Fibroblast of skin of left biceps (primary cell): ENCODE measurements at places on chromosomes 11 and 22.

GRCh38 chr11:118263112-118263511 lies 985 bp downstream of the MPZL2 start:
- no peak for DNase-seq

- DNase-seq: no peak
Measured at GRCh38 chr11:11077898-11078297, 220.0 kb upstream of the ZBED5 start.

GRCh38 chr22:40529821-40530220 lies 106.7 kb downstream of the MRTFA start:
- DNase-seq: no peak

GRCh38 chr11:48013269-48013901 lies 33.0 kb downstream of the PTPRJ start:
- no peak for DNase-seq

DNA sequence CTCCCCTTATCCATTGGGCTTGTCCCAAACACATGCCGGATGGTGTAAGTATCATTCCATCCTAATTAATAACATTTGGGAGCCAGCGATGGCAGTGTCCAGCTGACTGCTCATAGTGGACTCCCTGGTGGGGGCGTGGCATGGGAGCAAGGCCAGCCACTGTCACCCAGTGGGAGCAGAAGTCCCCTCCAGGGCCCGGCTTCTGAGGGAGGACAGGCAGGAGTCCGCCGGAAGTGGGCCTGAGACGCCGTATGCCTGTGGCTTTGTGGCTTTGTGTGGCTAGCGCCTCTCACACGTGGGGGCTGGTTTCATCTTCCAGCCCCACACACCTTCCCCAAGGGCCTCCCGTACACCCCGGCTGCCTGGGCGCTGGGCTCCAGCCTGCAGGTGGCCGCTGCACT lies 124.5 kb downstream of the KCNQ1 start:
- no peak for DNase-seq

- DNase-seq: no peak
Measured at GRCh38 chr11:126194121-126194543, 17.3 kb downstream of the RPUSD4 start.

- DNase-seq: no peak
Measured at GRCh38 chr22:41661088-41661487, 27.6 kb downstream of the SNU13 start.

- DNase-seq: no peak
Measured at GRCh38 chr11:2800655-2801531, 84.7 kb downstream of the CDKN1C start.

DNA sequence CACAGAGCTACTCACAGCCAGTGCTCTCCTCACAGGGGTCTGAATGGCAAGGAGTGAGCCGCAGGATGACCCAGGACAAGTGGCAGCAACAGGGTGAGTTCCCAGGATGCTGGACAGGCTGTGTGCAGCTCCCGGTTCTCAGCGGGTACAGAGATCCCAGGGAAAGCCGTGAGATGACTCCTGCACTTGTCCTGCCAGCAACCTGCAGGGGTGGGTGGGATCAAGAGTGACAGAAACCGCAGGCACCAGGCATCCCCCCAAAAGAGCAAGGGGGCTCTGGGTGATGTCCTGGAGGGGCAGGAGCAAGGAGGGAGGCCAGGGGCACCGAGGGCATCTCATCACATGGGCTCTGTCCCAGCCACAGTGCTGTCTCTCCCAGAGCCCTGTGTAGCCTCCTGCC lies 15.9 kb upstream of the PRODH start:
- no peak for DNase-seq

- no peak for DNase-seq
Measured at GRCh38 chr11:108635106-108635505, 29.8 kb upstream of the DDX10 start.

- DNase-seq: no peak
Measured at GRCh38 chr11:21921151-21921550, 271.7 kb upstream of the ANO5 start.

DNA sequence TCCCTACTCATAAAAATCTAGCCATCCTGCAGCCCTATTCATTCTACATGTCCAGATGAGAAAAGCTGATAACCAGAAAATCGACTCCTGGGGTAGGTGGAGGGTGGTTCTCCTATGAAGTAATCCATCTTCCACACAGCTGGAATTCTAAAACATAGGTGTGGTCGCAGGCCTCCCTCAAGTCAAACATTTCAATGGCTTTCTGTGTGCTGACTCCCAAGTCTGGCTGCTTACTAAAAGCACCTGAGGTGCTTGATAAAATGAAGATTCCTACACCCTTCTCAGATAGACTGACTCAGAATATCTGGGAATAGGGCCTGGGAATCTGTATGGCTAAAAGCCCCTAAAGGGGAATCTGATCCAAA lies 26.1 kb downstream of the IRAG1 start:
- DNase-seq: peak; percentile 32
